Hematopoietic multipotent progenitor cell (in vitro differentiated cells): ENCODE measurements at places on chromosomes 5 and 9.

DNA sequence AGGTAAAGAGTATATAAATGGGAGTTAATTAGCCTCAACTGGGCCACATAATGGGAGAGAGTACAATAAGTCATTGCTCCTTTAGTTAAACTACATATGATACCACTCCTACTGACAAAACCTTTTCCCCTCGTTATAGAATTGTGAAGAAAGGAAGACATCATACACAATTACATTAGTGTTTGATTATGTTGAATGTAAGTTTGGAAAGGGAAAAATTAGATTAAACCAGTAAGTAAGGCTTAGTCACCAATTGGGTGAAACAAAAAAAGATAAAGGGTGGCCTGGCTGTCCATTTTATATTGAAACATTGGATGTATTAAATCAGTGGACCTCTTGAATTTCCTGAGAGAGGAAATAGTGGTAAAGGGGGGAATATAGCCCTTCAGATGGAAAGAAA is 464.3 kb upstream of the PAPPA start:
- DNase-seq = no peak

DNA sequence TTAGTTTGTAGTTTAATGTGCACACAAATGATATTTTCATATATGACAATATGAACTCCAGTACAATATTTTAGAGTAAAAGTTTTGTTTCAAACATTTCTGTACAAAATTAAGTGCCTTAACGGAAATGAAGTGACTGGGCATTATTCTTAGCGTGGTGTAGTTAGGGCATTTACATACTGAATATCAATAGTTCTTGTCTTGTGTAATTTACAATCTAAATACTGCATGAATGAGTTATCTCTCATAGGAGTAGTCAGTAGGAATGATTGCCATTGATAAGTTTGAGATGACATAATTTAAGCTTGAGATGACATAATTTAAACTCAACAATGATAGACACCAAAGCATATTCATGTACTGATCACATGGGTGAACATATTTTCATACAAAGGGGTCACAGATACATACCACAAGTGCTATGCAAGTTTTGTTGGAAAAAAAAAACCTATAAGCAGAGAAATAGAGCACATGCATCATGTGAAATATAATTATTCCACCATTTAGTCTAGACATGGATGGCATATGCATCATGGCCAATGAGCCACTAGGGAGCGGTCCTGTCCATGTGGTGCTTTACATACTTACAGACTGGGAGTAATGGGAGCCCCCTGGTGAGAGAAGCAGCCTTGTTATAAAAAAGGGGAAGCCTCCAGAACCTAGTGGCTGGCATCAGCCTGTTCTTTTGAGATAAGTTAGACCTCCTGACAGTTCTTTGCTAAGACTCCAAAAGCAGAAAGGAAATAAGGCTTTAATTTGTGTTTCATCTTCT is 1523.9 kb downstream of the MAT2B start:
- DNase-seq = no peak

GRCh38 chr5:61809651-61810050 is 477.6 kb downstream of the ZSWIM6 start:
- DNase-seq = no peak

- no peak for DNase-seq
Measured at GRCh38 chr5:16385516-16386090, 80.0 kb downstream of the ZNF622 start.

DNA sequence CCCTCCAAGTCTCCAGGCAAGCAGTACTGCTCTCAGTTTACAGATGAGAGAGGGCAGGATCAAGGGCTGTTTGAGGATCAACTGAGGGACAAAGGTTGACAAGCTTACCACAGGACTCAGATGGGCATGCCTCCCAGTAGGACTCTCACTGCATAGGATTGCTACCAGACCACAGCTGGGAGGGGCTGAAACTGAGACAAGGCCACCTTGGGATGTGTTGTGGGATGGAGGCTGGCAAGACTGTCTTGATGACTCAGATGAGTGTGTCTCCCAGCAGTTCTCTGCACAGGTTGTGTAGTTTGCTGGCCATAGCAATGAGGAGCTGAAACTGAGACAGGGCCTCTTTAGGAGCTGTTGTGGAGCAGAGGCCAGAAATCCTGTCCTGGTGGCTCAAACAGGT is 222.2 kb upstream of the IRX1 start:
- no peak for DNase-seq

- DNase-seq = no peak
Measured at GRCh38 chr9:89780959-89781358, 176.1 kb downstream of the GADD45G start.

DNA sequence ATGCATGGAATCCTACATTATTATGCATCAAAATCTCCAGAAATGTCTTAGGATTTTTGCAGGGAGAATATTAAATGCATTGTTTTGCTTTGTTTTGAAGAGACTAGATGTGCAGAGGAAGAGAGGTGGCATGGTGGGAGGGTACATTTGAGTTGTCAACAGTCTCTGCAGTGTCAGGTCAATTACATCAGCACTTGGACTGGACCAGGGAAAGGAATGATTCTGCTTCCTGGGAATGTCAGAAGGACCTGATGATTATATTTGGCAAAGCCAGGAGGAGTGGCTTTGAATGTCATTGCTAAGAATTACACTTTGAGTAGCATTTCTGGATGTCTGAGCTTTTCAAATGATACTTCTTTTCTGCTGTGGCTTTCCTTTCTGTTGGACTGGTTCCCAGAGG is 17.5 kb upstream of the TMEFF1 start:
- DNase-seq = no peak

GRCh38 chr5:104778-105296 is 12.9 kb downstream of the PLEKHG4B start:
- DNase-seq = no peak
